Posterior cingulate gyrus (tissue), 11 donors: ENCODE measurements at places on chromosomes 16 and 17.

DNA sequence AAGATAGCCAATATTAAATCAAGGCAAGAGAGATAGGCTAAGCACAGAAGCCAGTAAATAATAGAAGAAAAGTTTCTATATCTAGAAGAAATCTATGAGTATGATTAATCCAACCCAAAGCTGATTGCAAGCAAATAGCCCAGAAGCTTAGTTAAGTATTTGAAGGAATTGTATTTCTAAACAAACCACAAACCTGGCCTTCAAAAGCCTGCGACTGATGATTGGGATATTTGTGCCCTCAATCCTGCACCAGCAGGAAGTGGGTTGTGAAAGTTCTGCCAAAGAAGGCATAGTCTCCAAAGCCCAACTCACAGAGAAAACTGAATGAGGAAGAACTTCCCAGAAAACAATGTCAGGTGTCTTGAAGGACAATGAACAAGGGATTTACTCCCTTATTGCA lies 114.5 kb upstream of the C17orf78 start:
- no peak for DNase-seq

DNA sequence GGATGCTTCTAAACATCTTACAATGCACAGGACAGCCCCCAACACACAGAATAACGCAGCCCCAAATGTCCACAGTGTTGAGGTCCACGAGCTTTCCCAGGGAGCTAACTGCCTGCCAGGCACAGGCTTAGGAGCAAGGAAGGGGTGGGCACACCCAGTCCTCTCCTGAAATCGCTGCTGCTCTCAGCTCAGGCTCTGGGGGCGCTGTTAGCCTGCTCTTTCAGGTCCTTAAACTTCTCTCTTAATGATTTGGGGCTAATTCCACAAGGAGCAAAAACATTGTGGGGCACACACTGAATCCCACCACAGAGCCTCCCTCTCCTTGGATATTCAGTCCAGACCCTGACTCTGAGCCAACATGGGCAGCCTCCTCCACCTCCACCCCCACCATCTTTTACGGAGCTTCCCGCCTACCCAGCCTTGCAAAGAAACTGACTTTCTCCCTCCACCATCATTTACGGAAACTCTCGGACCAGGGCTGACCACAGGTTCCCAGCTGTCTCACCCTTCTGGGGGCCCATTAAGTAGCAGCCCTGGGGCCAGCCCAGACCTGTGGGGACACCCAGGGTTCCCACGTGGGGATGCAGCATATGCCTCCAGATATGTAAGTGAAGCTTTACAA lies 1.1 kb downstream of the CD300H start:
- DNase-seq, result peak; percentile 79

DNA sequence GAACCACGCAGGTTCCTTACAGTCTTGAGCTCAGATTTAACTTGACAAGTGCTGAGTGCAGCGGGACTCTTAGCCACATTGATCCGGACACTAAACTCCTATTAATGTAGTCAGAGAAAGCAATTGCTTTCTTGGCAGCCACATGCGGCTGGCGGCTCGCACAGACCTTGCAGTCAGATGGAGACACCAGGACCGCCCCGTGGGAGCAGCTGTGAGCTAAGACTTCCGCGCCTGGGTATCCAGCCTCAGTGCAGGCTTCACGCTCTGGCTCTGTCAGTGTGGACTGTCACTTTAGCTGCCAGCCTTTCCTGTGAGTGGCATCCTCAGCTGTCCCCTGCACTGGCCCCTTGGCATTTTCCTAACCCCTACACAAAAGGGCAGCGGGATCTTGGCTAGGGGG lies 80.9 kb upstream of the NLRP1 start:
- no peak for DNase-seq

- no peak for DNase-seq
These were observed 1280.3 kb downstream of the CDH8 start for GRCh38 chr16:60755907-60756306.

GRCh38 chr17:7016418-7016817 lies 4.0 kb downstream of the RNASEK start:
- no peak for DNase-seq

- no peak for DNase-seq
These were observed 38.0 kb upstream of the NOL11 start for GRCh38 chr17:67679721-67680120.

GRCh38 chr17:34502426-34502825 lies 77.0 kb upstream of the TMEM132E start:
- no peak for DNase-seq

DNA sequence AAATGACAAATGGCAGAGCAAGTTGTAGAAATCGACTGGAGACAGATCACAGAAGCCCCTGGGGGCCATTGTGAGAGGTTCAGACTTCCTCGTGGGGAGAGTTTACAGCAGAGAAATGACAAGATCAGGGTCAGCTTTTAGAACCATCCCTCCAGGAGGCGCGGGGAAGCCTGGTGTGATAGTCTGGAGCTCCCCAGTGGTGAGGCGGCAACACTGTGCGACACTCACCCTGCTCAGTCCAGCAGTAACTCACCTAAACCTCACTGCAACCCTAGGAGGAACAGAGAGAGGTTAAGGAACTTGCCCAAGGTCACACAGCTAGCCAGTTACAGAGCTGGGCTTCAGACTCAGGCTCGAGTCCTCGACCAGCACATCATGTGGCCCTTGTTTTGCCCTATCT lies 123.4 kb upstream of the IRX3 start:
- DNase-seq, result no peak

GRCh38 chr17:79388556-79389295 lies 222.1 kb downstream of the RBFOX3 start:
- peak; percentile 95 for DNase-seq

DNA sequence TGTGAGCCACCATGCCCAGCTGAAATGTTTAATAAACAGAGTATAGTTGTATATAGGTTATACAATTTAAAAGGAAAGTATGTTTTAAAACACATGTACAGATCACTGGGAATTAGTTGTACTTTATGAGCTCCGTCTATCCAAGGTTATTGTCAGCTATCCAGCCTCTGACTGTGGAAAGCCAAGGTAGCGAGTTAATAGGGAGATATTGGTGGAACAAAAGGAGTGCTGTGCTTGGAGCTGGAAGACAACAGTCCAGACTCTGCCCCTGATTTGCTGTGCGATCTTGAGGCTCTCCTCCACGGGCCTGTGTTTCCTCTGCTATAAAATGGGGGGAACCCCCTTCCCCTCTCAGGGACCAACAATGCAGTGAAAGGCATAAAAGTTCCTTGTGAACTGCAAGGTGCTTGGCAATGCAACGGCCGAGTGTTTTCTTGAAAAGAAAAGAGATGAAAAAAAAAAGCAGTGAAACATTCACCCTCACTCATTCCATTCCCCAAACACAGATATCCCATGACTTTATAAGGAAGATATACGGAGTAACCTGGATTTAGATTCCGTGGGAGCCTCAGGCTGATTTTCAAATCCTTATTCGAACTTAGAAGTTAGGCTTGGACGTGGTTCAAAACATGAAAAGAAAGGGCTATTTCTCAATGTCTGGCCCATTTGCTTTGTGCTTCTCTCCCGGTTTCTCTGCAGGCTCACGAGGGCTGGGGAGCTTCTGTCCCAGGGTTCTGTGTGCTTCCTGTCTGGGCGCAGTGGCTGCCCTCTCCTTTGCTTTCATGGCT lies 34.1 kb downstream of the CUEDC1 start:
- DNase-seq, result no peak

GRCh38 chr16:15415511-15415985 lies 18.8 kb upstream of the BMERB1 start:
- DNase-seq, result no peak

DNA sequence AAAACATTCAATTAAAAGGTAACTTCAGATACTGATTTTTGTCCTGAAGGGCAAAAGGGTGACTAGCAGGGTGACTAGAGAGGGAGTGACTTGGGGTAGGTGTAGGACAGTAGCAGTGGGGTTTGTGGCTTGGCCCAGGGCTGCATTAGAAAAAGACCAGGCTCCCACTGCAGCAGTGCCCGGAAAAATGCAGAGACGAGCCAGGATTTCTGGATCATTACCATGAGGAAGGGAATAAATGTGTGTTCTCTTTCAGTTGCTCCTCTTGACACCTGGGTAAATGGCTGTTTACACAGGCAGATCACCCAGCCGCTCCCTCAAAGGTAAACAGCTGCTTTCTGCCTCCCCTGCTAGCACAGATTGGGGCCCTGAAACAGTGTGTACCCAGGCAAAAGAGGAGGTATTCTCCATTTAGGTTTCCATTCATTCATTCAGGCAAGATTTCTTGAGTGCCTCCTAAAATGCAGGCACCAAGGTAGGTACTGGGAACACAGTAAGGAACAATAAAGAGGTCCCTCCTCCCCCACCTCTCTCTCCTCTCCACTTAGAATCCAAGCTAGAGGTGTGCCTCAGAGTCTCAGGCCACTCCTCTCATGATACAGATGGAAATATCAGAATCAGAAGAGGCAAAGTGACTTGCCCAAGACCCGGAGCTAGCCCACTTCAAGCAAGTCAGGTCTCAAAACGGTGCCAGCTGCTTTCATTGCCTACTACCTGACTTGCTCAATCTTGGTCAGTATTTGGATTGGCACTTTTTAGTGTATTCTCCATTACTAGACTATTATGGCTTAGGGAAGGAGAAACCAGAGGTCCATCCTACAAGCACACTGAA lies 15.2 kb upstream of the TOX3 start:
- DNase-seq, result no peak

DNA sequence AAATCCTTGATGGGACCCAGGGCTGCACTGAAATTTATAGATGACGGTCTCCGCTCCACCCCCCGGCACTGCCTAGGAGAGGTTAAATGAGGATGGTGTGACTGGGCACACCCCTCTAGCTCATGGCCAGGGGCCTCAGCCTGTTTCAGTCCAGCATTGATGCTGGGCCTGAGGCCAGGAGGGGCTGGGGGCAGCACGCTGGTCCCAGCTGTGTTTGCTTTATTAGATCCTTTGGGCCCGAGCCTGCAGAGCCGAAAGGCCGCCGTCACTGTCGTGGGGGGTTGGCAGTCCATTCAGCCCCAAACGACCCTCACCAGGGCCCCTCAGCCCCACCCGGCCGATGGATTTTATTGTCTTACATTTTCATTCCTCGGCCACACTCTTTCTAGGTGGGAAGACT lies 10.8 kb upstream of the DOK4 start:
- DNase-seq, result no peak

DNA sequence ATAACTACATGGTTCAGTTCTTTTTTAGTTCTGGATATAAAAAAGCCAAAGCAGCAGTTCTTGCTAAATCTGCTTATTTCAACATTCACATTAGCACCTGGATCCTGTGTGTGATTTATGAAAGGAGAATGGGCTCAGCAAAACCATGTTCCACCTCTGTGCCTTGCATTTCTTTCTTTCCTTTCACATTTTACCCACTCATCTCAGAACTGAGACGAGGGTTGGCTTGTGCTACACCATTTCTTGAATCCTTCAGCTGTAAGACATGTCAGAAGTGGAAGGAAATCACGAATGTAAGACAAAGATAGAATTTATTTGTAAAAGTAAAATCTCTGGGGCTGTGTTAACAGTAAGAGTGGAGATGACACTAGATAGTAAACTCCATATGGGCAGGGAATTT lies 1.2 kb upstream of the UTP6 start:
- DNase-seq, result no peak
